CD4-positive, alpha-beta T cell treated with Interleukin-17A for 1 hour (primary cell): ENCODE measurements at places on chromosomes 1 and 21.

- no peak for DNase-seq
These were observed 17.5 kb upstream of the VSIG8 start for GRCh38 chr1:159879977-159880376.

DNA sequence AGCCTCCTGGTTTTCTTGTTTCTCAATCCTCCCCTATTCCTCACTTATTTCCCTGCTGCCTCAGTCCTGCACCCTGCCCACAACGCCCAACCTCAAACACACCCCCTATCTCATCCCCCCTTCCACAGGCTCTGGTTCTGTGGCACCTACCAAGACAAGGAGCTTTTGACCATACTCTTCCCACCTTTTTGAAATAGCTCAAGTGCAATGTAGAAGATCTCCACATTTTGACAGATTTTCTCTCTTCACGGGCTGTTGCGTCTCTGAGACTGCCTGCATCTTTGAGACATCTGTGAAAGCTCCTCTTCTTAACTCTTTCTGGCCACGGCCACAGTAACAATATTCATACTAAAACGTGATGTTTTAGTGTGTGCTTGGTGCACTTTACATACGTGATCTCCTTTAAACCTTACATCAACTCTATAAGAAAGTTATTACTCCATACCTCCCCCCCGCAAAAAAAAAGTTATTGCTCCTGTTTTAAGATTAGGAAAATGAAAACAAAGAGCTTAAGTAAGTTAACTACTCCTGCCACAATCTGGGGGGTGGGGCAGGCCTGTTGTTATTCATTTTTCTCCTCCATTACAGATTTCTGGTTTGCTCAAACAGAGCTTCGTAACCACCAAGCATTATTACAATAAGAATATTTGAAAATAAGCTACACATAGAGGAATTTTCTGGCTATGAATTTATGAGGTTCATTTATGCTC lies 1.8 kb upstream of the SERBP1 start:
- no peak for DNase-seq

DNA sequence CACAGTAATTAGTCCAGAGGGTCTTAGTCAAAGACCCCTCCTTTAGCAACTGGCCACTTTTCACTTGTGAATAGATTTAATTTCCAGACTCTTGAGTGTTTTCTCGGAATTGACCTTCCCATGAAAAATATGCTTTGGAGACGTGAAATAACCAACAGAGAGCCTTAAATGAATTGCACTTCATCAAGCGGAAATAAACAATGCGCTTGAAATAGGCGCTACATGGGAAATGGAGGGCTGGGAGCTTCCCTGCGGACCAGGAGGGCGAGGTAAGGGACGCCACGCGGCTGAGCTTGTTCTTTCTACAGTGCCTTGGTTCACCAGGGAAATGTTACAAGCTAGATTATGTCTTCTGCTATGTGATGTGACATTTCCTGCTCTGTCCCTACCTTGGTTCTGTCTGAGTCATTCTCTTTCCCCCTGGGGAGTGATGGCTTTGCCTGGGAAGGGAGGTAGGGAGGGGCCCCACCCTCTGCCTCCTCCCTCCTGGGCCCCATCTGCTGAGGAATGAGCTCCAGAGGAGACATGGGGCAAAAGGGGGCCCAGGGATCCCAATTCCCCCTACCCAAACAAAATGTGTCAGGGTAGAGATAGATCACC lies 619.3 kb downstream of the PTPRU start:
- no peak for DNase-seq

- DNase-seq, result no peak
These were observed 90.1 kb downstream of the PRDM16 start for GRCh38 chr1:3159121-3159520.

DNA sequence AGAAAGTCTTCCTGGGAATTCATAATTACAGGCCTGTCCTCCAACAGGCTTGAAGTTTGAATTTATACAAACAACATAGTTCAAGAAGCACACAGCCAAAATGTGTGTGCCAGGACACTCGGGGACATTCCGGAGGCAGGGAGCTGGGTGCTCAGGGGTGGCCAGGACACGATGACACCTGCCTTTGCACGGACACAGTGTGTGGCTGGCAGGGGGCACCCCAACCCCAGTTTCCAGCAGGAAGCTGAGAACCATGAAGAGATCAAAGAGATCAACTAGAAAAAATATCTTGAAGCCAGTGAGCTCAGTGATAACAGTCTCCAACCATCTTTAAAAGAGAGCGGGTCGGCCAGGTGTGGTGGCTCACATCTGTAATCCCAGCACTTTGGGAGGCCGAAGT lies 32.5 kb upstream of the TRAPPC10 start:
- no peak for DNase-seq

- DNase-seq, result no peak
These were observed 227.6 kb downstream of the LMO4 start for GRCh38 chr1:87556326-87556725.

GRCh38 chr1:30194741-30195423 lies 528.5 kb downstream of the MATN1 start:
- DNase-seq, result no peak

DNA sequence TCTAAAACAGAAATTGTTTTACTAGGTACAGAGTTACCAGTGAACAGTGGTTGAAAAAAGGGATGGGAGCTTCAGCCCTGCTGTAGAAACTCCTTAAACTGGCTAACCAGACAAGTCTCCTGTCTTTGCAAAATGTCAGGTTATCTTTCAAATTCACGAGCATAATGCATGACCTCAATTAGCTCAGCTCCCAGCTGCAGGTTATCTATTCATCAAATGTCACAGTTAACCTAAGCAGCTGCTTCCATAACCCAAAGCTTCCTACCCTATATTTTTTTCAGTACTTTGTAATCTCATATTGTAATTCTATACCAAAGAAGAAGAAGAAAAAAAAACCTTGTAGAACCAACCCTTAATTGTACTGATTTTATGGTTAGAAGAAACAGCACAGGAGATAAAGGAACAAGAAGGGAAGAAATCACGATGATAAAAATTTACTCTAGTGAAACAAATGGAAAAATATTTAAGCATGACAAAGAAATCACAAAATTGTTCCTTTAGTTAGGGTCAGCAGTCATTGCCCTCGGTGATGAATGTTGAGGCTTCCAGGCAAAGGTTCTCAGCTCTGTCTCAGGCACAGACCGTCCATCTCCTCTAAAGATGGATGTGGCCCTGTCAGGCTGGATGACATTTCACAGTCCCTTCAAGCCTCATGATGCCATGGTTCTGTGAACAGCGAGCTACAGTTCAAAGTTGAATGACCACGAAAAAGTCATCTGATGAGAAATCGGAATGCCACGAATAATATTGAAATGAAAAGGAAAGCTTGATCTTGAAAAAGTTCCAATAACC lies 95.9 kb downstream of the PLD5 start:
- no peak for DNase-seq

GRCh38 chr1:87549738-87550137 lies 221.1 kb downstream of the LMO4 start:
- DNase-seq, result no peak

- no peak for DNase-seq
These were observed 9.8 kb downstream of the C8A start for GRCh38 chr1:56864430-56864829.

DNA sequence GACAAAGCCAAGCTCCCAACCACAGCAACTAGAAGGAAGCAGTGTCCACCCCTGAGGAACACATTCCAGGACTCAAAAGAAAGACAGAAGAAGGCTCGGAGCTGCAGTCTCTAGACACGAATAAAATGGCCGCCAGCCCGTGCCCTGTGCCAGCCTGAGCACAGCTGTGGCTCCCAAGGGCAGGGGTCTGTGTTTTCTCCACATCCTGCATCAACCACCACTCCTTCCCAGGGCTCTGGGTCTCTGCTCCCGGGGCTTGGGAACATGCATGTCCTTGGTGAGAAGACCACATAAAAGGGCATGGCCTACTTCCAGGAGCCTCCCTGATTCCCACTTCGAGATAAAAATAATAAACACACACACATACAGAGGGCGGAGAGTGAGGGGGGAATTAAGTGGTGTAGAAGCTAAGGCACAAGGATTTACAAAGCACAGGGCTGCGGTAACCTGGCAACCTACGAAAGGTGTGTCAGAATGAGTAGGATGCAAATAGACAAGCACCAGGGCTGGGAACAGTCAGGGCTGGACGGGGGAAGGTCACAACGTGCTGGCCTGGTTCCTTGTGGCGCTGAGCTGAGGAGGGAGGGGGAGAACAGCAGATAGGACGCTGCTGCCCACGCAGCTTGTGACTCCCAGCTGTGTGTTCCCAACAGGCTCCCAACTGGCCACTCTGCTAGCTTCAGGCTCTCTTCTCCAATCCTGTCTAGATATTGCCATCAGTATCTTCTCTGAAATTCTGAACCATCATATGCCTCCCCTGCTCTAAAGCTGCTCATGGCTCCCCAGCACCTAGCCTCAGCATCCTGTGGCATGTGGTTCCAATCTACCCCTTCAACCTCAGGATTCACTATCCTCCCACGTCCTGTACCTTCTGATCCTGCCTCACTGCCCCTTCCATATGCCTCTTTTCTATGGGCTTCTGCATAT lies 72.5 kb downstream of the CD34 start:
- DNase-seq, result no peak

GRCh38 chr1:53295295-53295694 lies 32.6 kb downstream of the LRP8 start:
- DNase-seq, result no peak

- no peak for DNase-seq
These were observed 56.7 kb upstream of the GFI1 start for GRCh38 chr1:92543131-92544055.

- no peak for DNase-seq
These were observed 84.3 kb upstream of the HP1BP3 start for GRCh38 chr1:20871419-20871818.

GRCh38 chr1:158035976-158036583 lies 42.6 kb downstream of the KIRREL1 start:
- no peak for DNase-seq

- peak; percentile 23 for DNase-seq
These were observed 20.4 kb downstream of the DPH5 start for GRCh38 chr1:101005183-101005582.

- no peak for DNase-seq
These were observed 42.0 kb downstream of the C1orf198 start for GRCh38 chr1:230826166-230826875.

DNA sequence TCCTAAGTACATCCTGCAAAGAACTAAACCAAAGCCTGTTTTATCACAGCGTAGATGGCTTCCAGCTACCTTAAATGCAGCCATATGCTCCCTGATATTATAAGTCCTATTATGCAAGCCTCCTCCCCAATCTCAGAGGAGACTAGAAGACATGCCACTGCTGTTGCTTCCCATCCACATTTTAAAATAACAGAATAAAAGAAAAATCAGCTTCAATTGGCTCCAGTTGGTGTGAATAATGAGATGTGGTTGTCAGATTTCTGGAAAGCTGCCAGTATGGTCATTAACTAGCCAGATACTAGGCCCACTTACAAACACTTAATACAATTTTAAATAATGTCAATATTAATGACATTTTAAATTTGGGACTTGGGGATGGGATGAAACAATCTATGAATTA lies 25.7 kb downstream of the WARS2 start:
- no peak for DNase-seq

- no peak for DNase-seq
These were observed 20.7 kb upstream of the S100A2 start for GRCh38 chr1:153586347-153586746.

DNA sequence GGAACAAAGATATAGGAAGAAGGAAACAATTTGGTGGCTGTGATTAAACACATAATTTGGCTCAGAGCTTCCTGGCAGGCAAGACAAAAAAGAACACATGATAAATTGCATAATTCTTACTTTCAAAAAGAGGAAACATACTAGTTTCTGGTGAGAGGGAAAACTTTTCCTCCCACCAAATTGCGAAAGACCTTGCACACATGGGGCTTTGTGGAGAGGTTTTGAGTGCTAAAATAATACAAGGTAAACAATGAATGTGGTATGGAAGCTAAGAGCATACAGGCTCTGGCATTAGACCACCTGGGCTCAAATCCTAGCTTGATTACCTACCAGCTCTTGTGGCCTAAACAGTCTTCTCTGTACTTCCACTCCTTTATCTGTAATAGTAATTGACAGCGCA lies 140.2 kb upstream of the HOOK1 start:
- no peak for DNase-seq

GRCh38 chr1:85397490-85398032 lies 67.4 kb downstream of the DDAH1 start:
- DNase-seq, result no peak

DNA sequence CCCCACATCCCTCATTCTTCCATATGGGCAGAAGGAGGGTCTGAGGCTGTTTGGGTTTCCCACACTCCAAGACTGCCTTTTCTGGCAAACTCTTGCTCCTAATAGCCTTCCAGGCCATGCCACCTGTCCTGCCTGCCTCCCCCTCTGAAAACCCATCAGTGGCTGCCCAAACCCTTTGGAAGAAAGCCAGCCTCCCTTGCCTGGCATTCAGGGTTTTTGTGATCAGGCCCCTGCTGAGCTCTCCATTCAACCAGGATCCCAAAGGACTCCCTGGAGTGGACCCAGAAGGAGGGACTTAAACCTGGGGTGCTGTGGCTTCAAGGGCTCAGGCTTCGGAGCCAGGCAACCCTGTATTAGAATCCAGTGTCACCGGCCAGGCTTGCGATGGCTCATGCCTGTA lies 4.2 kb upstream of the GUCA2A start:
- no peak for DNase-seq

DNA sequence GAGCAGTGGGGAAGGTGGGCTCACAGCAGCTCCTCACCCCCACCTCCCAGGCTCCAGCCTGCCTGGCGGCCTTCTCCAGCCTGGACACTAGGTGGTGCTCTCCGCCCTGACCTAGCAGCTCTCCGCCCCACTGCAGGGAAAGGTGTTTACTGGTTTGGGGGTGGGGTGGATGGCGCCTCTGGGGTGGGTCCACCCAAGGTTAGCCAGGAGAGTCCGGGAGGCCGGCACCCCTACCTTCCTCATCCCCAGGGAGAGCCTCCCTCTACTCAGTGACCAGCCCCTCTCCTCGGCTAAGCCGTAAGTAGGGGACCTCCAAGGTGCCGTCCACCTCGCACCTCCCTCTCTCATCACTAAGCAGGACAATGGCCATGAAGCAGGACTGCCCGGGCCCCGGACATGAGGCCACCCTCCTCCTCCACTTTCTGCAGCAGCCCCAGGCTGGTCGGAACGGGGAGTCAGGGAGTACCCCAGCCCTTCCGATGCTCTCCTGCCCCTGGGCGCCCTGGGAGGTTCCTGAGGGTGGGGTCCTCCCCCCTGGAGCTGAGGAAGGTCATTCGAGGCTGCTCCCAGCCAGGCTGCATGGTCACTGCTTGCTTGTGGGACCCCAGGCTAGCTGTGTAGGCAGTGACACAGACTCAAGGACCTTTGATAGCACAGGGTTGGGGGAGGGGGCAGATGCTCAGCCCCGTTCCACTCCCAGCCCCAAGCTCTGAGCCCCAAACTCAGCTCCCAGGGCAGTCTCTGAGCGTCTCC lies 101.4 kb upstream of the VAMP3 start:
- DNase-seq, result peak; percentile 63

DNA sequence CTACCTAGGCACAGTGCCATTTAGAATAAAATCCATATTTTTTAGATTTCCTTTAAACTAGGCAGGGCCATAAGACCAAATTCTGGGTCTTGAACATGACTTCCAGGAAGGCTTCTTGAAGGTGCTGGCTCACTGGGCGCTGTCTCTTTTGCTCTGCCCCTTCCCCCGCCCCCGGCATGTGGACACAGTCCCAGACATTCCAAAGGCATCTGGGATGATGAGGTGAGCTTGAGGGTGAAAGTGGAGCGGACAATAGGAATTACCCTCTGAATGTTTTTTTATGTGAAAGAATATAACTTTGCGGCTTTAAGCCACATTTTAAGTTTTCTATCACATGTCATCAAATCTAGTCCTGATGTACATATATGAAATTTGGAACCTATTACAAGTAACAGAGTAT lies 29.4 kb downstream of the RWDD3 start:
- no peak for DNase-seq

GRCh38 chr21:38920631-38921398 lies 115.1 kb downstream of the ETS2 start:
- no peak for DNase-seq

GRCh38 chr1:58206749-58207148 lies 339.8 kb downstream of the OMA1 start:
- DNase-seq, result no peak
